ENCODE measurements at places on chromosomes 5 and 9.

DNA sequence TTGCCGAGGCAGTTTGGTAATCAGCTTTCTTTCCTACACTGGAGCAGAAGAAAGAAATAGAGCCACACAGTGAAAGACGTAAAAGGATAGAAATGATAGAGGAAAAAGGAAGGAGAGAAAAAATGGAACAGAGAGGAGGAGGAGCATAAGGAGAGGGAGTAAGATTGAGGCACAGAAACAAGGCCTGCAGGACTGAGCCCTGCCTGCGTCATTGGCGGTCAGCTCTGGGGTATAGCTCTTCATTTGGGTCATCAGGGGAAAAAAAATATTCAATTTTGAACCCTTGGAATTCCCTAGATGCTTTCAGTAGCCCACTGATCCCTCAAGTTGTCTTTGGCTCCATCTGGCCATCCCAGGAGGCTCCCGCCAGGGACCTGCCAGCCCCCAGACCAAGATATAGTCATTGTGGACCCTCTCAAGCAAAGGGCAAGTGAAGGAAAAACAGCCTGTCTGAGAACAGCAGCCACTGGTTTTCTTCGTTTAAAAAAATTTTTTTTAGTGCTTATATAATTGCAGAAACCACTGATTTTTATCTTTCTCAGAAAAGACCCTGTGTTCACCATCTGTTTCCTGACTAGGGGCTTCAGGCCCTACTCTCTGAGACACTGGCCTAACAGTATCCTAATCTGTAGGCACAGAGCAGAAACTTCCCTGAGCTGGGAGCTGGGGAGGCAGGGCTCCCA, 31.3 kb upstream of the MATR3 start:
- DNase-seq: no peak

- DNase-seq: no peak
Measured at GRCh38 chr9:137970686-137971476, 93.3 kb downstream of the CACNA1B start.

DNA sequence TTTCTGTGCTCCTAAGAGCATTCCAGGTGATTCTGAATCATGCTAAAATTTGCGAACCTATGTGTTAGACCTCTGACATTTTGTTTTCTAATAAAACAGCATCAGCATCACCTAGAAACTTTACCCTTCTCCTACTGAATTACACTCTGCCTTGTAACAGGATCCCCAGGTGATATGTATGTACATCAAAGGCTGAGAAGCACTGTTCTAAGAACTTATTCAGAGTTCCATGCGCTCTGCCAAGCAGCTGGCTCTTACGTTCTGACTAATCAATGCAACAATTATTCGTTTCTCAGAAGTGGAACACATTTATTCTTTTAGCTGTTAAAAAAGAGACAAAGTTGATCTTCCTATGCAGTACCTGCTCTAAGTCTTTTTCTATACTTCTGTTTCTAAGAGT, 228.6 kb downstream of the SLF1 start:
- DNase-seq: no peak

DNA sequence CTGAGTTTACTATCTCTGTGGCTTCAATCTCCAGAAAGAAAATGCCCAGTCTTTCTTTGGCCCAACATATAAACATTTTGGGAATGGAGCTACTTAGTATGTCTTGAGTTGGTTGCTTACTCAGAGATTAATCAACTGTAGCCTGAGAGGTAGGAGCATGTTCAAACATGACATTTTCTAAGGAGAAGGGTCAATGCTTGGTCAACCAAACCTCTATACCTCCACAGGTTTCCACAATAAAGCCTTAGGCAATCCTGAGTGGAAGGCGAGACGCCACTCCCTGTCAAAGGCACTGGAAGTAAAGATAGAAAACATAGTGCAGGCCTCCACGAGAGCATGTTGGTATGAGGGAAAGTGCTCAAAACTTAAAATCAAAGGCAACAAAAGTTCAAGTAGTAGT, 411.4 kb downstream of the KCTD16 start:
- no peak for DNase-seq

- DNase-seq: no peak
Measured at GRCh38 chr9:21996858-21997257, 2.3 kb downstream of the CDKN2B-AS1 start.

DNA sequence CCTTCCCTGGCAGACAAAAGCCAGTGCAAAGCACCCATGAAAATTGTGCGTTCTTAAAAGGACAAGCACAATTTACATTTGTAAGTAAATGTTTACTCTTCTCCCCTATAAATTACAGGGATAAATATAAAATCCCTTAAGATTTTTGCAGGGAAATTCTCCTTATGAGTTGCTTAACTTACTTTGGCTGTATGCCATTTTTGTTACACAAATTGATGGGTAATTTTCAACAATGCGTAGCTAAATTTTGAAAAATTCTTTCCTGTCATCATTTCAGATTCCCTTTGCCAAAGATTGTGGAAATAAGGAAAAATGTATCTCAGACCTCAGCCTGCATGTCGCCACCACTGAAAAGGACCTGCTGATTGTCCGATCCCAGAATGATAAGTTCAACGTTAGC, 64.2 kb upstream of the ITGA2 start:
- DNase-seq: no peak

- DNase-seq: no peak
Measured at GRCh38 chr9:130036099-130036498, 6.9 kb downstream of the FNBP1 start.

DNA sequence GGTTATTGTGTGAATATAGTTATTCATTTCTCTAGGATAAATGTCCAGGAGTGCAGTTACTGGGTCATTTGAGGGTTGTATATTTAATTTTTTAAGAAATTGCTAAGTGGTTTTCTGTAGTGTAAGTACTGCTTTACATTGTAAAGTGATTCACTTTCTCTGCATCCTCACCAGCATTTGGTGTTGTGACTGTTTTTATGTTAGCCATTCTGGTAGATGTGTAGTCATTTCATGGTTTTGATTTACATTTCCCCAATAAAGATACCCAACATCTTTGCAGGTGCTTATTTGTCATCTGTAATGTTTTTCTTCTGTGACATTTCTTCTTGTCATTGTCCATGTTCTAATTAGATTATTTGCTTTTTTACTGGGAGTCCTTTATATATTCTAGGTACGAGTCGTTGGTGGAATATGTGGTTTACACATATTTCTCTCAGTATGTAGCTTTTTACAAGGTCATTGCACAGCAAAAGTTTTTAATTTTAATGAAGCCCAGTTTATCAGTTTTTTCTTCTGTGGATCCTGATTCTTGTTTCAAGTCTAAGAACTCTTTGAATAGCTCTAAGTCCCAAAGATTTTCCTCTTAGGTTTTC, 34.0 kb downstream of the SCGB3A1 start:
- no peak for DNase-seq

GRCh38 chr5:129018837-129019236, 53.5 kb downstream of the SLC27A6 start:
- no peak for DNase-seq

Data from caudate nucleus (tissue), 63 donors.